ENCODE measurements at places on chromosomes 13 and 19.

DNA sequence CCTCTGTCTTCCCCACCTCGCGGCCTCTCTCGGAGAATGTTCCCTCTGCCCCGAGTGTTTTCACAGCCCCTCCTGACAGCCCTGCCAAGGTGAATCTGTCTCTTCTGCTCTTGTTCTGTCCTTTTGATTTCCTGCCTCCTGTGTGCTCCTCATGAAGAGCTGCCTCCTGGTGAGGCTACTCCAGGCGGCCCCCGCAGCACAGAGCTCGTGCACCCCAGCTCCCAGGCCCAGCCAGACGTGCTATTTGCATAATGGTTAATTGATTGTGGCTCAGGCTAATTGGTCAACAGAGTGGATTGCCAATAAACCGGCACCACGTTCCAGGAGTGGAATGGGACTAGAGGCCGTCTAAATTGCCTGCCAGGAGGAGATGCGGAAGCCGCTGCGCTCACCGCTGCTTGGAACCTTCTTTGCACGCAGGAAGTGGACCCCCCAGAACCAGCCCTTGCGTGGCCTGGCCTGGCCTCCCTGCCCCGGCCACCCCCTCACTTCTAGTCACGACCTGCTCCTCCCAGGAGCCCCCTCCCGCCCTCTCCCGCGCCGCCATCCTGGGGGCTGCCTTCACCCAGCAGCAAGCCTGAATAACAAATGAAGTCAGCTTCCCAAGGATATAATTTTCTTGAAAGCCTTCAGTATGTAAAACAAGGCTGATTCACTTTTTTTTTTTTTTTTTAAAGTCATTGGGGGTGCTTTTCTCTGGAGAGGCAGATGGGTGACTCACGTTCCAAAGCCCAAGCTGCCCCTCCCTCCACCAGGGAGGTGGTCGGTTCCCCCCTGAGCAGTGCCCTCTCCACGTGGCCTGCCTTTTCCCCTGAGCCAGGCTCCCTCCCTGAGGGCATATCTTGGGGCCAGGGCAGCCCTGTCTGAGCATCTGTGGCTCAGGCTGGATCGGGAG, 144.0 kb downstream of the KDM4B start:
- DNase-seq, result no peak

- DNase-seq, result no peak
Measured at GRCh38 chr19:46984077-46985010, 35.3 kb upstream of the NPAS1 start.

DNA sequence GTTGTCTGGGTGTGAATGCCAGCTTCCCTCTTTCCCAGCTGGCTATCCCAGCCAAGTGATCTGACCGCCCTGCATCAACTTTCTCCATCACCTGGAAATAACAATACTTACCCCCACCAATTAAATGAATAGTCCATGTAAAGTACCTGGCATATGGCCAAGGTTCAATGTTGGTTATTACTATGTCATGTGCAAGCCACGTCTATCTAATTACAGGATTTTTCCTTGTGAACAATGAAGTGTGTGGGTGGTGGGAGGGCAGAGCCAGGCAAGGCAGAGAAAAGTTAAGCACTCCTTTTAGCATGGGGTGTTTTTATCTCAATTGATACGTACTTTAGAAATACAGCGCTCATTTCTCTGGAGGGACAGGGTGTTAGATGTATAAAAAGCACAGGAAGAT, 121.1 kb downstream of the NHLRC3 start:
- DNase-seq, result no peak

DNA sequence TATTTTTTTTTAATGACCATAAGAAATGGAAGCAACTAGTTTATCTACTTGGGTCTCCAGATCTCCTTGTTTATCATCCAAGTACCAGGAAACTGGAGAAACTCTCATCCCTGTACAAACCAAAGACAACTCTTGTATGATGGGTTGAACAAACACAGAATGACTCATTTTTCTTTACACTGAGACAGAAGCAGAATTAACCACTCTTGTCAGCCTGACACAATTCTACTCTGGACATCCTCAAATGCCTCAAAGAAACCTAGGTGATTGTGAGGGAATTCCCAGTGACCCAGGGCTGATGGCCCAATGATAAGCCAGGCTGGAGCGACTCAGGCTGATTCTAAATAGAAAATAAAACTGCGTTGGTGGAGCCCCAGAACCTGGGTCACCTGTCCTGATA, 151.5 kb downstream of the ZNF737 start:
- no peak for DNase-seq

DNA sequence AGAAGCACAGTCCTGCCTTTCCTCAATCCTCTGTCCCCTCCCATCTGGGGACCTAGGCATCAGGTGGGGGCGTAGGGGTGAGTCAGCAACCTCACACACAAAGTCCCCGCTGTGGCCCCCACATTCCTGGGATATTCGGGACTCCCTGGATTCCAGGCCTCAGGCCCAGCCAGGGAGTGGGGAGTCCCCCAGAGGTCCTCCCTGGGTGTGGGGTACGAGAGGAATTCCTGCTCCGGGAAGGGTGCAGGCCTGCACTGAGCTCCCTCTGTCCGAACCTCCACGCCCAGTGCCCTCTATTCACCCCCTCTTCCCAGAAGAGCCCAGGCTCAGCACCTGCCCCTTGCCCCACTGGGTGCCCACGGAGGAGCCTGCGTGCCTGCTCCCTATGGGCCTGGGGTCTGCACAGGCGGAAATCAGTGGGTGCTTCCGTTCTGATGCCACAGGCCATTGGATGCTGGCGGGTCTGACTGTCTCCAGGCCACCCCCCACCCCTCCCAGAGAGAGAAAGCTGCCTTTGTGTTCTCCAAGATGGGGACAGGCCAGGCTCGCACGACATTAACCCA, 3.4 kb downstream of the CADM4 start:
- peak; percentile 45 for DNase-seq

GRCh38 chr19:6667114-6667627, 2.8 kb downstream of the TNFSF14 start:
- no peak for DNase-seq

- no peak for DNase-seq
Measured at GRCh38 chr13:50518781-50519201, 324.7 kb downstream of the DLEU7 start.

- DNase-seq, result no peak
Measured at GRCh38 chr19:38204096-38204495, 19.9 kb downstream of the DPF1 start.

DNA sequence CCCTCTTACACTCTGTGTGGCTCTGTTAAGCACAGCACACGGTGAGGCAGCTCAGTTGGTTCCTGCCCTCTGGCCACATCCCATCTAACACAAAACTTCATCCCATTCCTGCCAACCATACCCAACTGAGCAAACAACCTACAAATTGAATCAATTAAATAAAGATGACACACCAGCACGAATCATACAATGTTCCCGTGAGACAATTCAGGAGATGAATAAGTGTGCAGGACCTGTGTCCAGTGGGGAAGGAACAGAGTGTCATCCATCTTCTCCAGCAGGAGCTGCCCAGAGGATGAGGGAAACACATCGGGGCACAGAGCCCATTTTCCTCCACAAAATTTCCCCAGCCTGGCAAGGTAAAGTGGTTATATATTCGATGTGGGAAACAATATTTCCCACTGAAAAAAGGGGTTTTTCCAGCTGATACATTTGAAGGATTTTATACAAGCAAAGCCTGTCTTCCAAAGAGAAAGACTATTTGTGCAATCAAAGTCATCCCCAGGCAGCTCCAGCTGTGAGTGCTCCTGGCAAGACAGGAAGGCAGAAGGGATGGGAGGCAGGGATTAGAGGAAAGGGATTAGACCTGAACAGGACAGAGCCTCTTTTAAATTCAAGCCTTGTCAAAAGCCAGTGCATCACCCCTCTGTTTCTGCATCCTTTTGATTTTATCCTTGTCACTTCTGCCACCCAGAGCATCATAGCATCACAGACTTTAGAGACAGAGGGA, 240.2 kb downstream of the LHFPL6 start:
- DNase-seq, result no peak

DNA sequence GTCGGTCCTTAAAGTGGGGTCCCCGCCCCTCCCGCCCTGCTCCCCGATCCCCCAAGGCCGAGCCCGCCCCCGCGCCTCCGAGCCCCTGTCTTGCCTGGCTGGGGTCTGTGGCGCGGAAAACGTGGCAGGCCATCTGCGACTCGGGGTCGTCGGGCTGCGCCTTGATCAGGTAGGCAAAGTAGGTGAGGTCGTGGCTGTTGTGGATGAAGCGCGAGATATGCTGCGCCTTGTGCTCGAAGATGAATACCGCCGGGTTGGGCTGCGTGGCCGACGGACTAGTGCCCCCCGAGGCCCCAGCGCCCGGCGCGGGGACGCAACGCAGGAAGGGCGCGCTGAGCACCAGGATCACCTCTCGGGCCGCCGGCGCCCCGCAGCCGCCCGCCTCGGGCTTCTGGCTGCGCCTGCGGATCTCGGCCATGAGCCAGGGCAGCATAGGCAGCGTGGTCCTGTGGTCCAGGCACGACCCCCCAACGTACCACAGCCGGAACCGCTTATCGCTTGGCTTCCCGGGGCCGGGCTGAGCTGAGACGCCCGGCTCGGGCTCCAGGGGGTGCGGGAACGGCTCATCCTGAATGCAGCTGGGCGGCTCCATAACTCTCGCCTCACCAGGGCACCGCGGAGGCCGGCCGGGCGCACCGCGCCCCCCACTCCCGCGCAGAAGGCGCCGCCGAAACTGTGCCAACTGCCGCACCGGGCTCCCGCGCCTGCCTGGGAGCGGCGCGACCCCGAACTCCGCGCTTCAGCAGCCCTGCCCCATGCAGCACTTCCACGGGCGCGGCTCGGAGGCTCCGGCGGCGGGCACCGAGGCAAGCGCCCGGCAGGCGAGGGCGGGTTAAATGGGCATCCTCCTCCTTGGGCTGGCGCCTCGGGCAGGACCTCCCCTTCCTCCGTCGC, 546 bp downstream of the TBC1D4 start:
- peak; percentile 51 for DNase-seq

DNA sequence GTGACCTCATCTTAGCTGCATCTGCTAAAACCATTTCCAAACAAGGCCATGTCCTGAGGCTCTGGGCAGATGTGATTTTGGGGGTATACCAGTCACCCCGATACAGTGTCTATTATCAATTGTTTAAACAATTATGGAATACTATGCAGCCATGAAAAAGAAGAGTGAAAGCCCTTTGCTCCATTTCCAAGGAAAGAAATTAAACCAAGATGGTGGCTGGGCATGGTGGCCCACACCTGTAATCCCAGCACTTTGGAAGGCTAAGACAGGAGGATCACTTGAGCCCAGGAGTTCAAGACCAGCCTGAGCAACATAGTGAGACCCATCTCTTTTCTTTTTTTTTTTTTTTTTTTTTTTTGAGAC, 763 bp downstream of the TEKTIP1 start:
- DNase-seq, result no peak

- no peak for DNase-seq
Measured at GRCh38 chr13:102814025-102814607, 15.2 kb downstream of the BIVM start.

- DNase-seq, result no peak
Measured at GRCh38 chr19:5494773-5495172, 39.6 kb downstream of the ZNRF4 start.

DNA sequence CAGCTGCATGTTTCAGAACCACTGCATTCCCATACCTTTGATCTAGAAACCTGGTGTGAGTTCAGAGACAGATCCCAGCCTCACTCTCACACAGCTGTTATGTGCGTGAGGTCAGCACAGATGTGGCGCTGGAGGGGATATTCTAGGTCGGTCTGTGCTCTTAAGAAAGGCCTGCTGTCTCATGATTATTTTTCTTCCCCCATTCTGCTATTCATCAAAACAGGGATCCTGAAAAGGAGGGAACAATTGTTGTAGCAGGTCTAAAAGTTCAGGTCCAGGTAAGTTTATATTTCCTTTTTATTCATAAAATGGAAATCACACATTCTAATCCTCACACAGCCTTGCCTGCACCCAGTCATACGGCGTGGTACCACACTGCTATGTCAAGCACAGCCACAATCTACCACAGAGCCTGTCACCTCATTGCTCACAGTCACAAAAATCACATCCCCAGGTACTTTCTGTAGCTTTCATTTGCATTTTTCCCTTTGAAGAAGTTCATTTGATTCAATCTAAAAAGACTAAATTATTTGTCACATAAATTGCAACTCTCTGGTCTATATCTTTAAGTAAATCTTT, 867 bp downstream of the ZNF546 start:
- DNase-seq, result no peak

GRCh38 chr13:70568571-70568970, 460.3 kb upstream of the KLHL1 start:
- DNase-seq, result peak; percentile 20

DNA sequence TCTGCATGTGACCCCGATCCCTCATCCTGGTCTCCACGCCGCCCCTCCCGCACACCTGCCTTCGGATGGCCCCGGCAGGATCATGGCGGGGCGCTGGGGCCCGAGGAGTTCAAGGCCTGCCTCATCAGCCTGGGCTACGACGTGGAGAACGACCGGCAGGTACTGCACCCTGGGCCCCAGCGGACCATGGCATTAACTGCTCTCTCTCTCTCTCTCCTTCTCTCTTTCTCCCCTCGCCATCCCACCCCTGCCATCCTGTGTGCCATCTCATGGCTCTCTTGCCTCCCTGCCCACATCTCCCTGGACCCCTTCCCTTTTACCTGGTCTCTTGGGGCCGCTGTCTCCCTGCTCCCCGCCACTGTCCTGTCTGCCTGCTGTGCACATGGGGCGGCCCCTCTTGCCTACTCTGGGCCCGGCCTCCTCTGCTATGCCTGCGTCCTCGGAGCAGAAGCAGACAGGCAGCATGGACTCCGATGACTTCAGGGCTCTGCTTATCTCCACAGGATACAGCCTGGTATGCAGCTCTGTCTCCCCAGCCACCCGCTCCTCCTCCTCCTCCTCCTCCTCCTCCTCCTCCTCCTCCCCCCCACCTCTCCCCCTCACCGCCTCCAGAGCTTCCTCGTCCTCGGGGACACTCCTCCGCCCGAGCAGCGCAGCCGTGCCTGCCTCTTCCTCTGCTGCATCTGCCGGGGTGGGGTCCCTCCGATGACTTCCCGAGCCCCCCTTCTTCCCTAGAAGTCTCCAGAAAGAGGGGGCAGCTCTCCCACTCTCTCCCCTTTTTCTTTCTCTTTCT, 16.2 kb downstream of the CAPN12 start:
- no peak for DNase-seq

- no peak for DNase-seq
Measured at GRCh38 chr19:50893047-50893736, 18.0 kb downstream of the KLK4 start.

DNA sequence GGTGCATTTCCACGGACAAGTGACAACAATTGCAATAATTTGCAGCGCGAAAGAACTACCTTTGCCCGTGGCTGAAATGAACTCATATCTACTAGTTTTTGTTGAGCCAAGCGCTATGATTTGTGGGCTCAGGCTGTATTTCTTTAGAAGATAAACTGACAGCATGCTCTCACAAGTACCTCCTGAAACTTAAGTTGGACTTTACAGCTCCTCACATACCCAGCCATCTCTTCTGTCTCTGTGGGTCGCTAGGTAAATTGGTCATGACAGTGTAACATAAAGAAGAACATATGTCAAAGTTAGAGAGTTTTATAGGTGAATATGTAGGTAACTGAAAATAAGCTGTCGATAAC, 839 bp downstream of the COG6 start:
- DNase-seq, result no peak
